ENCODE measurements at places on chromosomes 2 and 18.
A peak's percentile ranks its signal among the peaks of the same experiment; 100 is the strongest.

DNA sequence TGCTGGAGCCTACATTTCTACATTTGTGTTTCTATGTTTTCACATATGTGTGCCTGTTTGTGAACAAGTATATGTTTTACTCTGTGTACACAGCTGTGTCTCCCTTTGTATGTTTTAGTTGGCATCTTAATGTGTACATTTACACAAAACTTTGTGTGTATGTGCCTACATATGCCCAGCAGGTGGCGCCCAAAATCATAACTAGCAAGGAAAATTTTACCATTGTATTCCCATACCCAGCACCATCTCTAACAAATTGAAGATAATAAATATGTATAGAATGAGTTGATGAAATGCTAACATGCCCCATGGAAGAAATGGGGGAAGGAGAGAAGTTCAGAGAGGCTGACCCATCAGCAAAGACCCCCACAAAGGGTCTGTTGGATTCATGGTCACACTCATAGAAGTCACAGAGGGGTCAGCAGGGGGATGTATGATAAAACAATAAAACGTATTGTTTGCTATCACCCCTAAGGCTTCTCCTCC is 48.1 kb downstream of the PKDCC start:
- DNase-seq: peak; percentile 73

DNA sequence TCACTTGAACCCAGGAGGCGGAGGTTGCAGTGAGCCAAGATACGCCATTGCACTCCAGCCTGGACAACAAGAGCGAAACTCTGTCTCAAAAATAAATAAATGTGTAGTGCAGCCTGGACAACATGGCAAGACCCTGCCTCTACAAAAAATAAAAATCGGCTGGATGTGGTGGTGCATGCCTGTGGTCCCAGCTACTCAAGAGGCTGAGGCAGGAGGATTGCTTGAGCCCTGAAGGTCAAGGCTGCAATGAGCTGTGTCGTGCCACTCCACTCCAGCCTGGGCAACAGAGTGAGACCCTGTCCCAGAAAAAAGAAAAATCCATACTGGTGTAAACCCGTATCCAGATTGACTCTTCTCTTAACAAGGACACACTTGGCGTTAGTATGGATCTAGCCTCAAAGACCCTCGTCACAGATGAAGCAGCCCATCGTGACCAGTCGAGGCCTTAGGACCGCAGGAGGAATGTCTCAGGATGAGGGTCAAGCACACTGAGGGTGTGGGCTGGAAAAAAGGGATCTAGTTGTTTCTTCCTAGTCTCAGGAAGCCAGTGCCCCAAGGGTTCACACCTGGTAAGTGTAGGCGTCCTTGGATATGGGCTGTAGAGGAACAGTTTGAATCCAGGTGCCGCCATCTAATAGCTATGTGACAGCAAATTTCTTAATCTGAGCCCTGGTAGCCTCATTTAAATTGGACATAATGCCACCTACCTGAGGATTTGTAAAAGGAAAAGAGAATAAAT is 4.0 kb upstream of the GPBAR1 start:
- no peak for DNase-seq

DNA sequence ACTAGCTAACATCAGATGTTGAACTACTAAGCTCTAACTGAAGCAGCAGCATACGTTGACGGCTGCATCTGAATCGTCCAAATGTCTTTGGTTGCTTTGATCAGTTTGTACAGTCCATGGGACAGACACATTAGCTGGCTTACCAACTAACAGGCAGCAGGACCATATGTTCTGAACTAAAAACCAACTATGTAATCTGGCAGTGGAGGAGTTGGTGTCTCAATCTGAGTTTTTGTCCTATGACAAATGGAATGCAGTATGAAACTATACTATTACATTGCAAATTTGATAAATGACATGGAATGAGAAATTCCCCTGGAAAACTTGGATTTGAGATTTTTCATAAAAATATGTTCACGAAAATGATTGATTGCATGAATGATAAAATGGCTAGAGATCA is 79.5 kb downstream of the EPHA4 start:
- DNase-seq: no peak

DNA sequence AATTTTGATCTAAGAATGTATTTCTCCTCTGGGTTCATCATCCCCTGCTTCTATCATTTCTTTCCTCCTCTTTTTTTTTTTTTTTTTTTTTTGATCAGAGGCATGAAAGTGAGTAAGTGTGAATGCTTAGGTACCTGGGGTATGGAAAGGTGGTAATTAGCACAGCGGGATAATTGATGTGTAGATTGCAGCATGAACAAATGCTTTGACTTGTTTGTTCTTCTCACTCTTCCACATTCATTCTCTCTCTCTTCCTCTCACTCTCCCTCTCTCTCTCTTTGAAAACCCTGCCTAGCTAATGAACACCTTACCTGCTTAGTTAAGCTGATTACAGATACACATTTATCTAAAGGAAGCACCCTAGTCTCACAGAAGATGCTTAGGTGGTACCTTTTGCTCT is 74.7 kb downstream of the ZEB2 start:
- DNase-seq: no peak

GRCh38 chr2:155871940-155872339 is 460.6 kb downstream of the NR4A2 start:
- no peak for DNase-seq

DNA sequence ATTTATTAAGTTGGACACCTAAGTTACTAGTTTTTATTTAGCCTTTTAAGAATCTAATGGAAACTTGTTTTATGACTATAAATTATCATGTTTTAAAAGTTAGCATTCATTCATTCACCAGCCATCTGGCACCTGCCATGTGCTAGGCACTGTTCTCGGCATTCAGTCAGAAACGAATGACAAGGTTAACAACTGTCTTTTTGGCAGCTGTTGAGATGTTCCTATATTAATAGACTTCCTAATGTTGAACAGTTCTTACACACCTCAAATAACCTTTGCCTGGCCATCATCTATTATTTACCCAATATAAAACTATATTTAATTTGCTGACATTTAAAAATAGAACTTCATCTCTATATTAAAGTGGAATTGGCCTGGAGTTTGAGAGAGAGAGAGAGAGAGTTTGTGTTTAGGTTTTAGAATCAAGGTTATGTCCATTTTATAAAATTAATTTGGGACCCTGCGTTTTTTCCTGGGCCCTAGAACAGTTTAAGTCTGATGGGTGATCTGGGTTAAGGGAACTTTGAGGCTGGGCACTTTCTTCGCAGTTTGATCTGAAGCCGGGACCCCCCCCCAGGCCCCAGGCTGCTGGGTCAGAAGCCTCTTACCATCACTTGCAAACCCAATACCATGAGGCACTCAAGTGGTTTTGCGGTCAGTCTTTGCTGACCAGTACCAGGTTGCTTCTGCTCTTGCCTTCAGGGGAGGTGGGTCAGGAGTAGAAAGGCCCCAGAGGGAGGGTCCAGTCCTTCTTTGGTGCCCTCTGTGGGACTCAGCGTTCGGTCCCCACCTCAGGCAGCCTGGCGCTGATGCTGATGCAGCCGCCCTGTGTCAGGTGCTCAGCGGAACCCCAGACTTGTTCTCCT is 48.3 kb upstream of the ASB1 start:
- DNase-seq: peak; percentile 7

DNA sequence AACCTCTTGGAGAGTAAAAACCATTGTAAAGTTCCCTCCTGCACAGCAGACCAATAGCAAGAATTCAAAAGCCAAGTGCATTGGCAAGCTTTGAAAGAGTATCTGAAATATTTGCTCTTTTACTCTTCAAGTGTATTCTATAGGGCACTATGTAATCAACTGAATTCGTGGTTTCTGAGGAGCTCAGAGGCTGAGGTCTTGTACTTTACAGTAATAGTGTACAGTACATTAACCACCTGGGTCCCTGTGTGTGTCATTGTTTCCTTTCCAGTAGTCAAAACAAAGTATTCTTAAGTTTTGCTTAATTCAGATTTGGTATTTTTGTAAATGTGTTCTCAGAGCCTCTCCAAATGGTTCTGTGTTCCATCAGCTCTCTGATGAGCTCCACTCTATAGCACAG is 769.7 kb downstream of the LRRTM4 start:
- DNase-seq: peak; percentile 7

DNA sequence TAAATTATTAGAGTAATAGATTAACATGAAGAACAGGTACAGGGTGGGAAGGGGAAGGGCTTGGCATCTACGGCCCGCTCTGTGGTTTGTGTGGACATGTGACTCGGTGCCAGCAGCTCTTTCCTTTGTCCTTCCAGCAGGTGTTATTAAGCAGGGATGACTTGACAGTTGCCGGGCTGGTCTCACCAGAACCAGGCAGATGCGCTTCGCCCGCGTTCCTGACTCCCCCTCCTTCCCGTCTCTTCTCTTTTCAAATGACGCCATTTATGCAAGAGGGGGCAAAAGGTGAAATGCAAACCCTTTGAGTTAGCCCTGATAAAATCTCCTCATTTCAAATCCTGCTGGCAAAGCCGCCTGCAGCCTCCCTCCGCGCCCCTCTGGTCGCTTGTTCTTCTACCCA is 38.9 kb upstream of the MGAT4A start:
- DNase-seq: peak; percentile 81

DNA sequence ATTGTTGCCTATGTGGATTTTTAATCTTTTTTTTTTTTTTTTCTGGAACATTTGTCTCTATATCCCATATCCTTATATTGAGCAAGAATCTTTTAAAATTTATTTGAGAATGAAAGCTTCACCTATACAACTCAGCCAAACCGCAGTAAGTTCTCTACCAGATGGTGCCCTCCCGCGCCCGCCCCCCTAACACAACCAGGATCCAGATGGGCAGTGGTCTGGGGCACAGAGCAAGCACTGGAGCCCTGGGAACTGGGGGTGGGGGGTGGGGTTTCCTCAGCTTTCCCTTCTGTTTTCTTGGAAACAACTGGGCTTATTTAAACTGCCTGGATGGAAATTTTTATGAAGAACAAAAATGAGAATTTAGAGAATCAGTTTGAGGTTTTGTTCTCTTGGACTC is 74.6 kb downstream of the ACAA2 start:
- DNase-seq: no peak

GRCh38 chr2:35932276-35932963 is 423.2 kb upstream of the CRIM1 start:
- no peak for DNase-seq

DNA sequence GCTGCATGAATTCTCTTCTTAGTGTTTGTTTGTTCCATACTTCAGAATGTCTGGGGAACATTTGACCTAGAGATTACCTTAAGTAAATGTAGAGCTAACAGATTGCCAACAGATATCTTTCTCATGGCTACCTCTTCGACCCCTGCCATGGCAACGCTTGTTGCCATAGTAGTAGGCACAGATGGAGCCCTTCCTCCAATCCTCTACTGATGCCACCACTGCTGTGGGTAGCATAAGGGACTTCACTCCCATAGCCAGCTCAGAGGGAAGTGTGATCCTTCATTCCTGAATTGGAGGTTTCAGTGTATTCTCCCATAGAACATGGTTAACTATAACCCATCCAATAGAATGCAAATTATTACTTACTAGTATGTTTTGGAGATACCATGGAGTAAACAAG is 543.6 kb upstream of the NRP2 start:
- DNase-seq: no peak

GRCh38 chr2:104859291-104859765 is 5.4 kb downstream of the POU3F3 start:
- DNase-seq: no peak

GRCh38 chr2:168470320-168471162 is 14.5 kb downstream of the CERS6 start:
- no peak for DNase-seq

DNA sequence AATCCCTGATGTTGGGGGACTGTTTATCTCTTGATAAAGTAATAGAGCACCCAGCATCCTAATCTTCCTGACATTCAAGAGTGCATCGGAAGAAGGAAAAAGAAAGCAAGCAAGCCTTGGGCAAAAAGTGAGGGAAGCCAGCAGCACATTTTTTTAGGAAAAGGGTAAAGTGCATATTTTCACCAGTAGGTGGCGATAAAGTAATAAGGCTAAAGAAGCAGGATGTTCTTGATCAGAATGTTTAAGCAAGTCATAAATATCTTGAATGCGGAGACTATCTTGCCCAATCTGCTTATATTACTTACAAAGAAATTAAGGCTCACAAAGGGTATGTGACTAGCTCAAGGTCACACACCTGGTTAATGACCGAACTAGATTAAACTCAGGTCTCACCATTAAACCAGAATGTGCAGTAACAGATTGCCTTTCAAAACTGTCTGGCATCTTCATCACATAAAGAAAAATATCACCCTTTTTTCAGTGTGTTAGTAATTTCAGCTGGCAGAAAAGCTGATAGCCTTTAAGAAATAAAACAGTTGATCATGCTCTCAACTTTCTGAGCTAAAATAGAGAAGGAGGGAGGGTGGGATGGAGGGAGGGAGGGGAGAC is 83.8 kb downstream of the VIT start:
- DNase-seq: peak; percentile 36

- DNase-seq: no peak
Measured at GRCh38 chr2:99940963-99941362, 201.4 kb downstream of the AFF3 start.

GRCh38 chr2:174688079-174688478 is 76.2 kb downstream of the CHRNA1 start:
- no peak for DNase-seq

DNA sequence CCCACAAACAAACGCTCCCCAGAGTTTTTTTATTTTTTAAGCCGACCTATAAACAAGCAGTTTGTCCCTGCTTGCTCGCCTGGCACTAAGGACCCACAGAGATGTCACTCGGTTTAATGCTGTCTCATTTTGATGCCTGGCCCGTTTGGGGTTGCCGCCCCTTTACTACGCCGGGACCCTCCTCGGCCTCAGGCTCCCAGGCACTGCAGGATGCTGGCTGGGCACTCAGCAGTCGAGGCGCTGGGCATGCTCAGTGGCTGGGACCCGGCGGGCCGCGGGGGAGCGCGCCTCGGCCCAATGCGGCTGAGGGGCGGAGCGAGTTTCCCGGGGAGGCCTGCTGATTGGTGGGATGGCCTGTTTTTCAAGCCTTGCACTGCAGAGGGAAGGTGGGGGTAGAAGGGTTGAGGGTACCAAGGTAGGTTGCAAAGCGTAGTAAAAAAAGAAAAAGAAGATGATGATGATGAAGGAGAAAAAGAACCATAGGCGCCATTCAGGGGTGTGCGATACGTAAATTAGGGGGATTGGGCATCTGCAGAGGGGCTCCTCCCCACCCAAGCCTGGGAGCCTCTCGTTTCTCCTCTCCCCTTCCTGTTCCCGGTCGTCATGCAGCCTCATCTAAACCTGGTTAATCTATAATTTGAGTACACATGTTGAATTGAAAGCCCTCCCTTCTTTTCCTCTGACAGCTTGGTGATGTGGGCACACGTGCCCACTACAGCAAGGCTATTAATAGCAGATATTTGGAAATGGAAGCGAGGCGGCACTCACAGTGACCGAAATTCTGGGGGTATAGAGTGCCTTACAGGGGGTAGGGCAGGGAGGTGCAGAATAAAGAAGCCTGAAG is 1.5 kb upstream of the IRS1 start:
- peak; percentile 87 for DNase-seq
